ENCODE measurements at places on chromosomes 1 and 21.

DNA sequence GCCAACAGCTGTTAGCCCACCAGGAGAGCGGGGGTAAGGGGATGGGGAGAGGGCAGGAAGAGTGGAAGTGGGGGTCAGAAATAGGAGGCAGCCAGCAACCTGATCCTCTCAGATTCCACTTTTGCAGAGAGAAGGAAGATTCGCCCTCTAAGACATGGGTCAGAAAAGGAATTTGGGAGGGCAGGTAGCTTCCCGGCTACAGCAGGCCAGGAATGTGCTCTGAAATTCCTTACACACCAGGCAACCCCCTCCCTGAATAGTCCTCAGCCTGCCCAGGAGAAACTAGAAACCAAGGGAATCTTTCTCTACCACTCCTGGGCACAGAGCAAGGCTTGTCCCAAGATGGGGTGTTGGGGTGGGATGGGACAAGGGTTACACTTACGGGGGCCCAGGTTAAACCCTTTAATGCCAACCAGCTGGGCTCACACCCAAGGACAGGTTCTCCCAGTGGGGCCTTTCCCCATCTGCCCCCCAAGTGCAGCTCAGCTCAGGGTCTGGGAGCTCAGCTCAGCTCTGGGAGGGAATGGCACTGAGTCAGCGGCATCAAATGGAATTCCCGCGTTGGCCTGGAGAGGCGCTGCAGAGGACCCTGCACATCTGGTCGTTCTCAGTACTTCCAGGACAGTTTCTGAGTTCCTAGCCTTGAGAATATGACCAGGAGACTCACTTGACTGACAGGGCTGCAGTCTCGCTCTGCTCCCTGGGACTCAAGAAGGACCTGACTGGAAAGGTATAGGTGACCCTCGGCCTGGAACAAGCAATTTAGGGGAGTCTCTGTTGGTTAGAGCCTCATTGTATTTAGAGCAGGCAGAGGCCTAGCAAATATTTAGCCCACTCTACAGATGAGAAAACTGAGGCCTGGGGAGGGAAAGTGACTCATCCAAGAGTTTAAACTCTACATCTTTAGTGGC lies 761 bp downstream of the TNNT2 start:
- no peak for DNase-seq

DNA sequence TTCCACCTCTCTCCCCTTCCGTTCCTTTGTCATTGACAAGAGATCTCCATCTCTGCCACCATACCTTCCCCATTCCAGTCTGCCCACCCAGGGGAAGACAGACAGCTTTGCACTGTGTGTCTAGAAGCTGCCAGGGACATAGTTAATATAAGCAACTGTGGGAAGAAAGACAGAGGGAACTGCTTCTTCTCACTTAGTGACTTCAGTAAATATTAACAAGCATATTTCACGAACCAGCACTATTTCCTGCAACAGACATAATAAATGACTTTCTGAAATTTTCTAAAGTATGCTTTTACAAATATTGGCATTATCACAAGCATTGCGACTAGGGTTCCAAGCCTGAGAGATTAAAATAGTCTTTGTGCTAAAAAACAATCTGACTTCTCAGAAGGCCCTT lies 43.2 kb upstream of the SLC6A9 start:
- DNase-seq, result no peak

GRCh38 chr1:43537423-43538142 lies 6.9 kb downstream of the PTPRF start:
- DNase-seq, result no peak

DNA sequence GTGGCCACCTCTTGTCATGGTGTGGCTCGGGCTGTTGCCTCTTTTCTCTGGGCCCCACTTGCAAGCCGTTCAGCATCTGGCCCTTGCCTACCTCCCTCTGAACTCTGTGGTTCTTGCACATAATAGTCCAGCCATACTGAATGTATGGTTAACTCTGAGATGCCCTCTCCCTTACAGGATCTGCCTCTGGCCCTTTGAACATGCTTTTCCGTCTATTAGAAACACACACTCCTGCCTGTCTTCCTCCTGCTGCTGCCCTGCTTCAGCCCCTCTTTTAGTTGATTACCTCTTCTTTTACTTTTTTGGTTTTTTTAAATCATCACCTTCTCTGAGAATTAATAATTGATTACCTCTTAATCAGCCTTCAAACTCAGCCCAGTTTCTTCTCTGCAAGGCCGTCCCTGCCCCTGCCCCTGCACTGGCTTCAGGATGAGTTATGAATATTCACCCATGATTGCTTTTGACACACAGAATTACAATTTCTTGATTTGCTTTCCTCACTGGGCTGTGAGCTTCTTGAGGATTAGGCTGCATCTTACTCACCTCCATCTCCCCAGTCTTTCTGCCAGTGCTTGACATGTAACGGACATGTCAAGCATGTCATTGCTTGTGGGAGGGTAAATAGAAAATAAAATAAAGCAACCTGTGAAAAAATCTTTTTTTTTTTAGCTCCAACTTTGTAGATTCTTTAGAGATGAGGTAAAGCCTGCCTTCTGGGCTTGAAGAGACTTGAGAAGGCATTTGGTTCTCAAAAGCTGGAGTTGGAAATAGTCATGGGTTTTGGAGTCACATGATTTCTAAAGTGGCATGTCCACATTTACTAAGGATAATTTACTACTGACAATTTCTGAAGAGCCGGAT lies 158.3 kb downstream of the PLXNA2 start:
- DNase-seq, result no peak

DNA sequence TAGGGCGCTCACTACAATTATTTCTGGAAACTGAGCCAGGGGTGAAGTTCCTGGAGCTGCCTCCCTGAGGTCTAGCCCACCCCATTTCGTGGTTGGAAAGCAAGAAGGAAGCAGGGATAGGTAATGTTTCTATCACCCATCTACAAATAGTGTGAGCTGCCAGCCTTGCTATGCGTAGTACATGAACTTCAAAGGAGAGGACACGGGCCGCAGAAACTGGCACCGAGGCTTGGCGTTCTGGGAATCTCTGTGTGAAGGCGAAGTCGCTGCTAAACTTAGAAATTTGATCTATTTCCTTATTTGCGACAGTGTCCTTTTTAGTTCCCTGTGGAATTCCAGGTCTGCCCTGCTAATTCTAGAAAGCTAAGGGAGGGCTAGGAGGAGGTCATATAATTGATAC lies 49.6 kb upstream of the NTPCR start:
- DNase-seq, result no peak

- DNase-seq, result no peak
Observed at GRCh38 chr1:90605070-90605469, 112.0 kb downstream of the BARHL2 start.
